Activated CD8-positive, alpha-beta memory T cell treated with anti-CD3 and anti-CD28 coated beads, Interleukin-2, amount 50 U/mL, for 4 hours (primary cell): ENCODE measurements at places on chromosomes 13 and 19.

DNA sequence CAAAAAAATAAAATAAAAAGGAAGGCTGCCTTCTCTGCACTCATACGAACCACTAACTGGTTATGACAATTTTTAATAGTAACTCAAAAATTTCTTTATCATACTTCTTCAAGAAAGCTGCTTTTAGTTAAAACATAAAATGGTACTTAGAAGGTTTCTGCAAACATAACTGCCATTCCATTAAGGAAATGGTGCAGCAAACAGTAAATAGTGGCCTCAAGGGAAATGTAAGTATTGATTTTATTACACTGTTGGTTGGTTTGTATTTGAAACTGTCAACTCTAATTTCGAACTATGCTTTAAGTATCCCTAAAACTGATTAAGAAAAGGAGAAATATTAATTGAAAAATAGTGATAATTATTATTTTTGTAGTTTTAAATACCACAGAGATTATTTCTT lies 278.0 kb downstream of the DACH1 start:
- DNase-seq, result no peak

- DNase-seq, result no peak
Measured at GRCh38 chr13:47413112-47413511, 516.3 kb upstream of the HTR2A start.

DNA sequence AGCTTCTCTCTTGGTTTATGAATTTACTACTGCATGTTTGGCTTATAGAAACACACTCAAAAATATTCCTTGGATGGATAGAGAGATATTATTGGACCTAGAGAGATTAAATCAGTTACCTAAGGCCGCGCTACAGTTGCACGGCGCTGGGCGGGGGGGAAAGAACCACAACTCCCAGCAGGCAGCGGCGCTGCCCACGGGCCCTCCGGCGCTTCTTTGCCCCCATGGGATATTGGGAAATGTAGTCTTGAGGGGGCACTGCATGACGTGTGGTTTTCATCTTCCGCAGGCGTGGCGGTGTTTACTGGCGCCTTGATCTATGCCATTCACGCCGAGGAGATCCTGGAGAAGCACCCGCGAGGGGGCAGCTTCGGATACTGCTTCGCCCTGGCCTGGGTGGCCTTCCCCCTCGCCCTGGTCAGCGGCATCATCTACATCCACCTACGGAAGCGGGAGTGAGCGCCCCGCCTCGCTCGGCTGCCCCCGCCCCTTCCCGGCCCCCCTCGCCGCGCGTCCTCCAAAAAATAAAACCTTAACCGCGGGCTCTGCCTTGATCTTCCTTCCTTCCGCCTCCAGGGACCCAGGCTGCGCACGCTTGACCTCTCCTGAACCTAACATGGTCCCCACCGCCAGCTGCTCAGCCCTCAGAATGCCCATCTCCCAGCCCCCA lies 4.8 kb downstream of the EMP3 start:
- peak; percentile 77 for DNase-seq

- no peak for DNase-seq
Measured at GRCh38 chr13:47409778-47410177, 512.9 kb upstream of the HTR2A start.

DNA sequence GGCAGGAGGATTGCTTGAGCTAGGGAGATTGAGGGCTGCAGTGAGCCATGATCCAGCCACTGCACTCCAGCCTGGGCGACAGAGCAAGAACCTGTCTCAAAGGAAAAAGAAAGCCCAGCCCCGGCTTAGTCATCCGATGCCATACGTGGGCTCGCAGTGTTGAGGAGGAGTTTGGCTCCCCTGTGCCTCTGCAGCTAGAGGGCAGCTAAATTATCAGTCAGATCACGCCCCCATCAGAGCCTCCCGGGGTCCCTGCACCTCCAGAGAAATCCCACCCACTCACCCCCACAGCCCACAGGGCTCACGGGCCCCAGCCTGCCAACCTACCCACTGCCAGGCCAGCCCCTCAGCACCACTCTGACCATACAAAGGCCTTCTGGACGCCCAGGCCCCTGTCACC lies 27.6 kb downstream of the MAU2 start:
- no peak for DNase-seq

DNA sequence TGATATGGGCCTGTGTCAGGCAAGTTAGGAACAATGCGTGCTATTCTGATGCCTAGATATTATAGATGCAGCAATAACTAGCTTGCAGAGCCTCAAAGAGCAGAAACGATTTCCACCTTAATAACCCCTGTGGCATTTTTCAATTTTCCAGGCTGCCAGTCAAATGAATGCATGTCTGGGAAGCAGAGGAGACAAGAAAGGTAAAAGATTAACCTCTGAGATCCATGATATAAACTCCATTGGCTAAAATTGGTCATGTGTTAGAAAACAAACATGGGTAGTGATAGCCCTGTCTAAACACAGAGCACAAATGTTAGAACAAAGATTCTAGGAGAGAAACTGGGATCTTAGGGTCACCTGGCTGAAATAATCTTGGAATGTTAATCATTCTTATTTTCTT lies 811.1 kb downstream of the DIAPH3 start:
- DNase-seq, result no peak
